ENCODE measurements at places on chromosomes 2 and 18.

- DNase-seq = no peak
These were observed 101.2 kb upstream of the FSHR start for GRCh38 chr2:49255409-49255971.

- DNase-seq = no peak
These were observed 36.9 kb downstream of the YWHAQ start for GRCh38 chr2:9593925-9594324.

GRCh38 chr2:28665041-28665704 lies 86.5 kb upstream of the PPP1CB start:
- DNase-seq = no peak

GRCh38 chr2:128538396-128538795 lies 219.7 kb upstream of the HS6ST1 start:
- DNase-seq = no peak

DNA sequence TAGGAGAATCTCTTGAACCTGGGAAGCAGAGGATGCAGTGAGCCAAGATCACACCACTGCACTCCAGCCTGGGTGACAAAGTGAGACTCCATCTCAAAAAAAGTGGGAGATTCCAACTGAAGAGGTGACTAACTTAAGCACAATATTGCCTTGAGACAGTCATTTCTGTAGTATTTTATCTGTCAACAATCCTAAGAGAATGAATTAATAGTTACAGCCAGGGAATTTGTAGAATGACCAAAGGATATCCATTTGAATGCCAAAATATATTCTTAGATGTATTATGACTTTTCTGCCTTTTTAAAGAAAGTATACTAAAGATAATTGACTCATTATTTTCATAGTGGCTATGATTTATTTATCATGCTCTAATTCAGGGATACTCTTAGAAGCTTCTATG lies 40.7 kb upstream of the CCDC150 start:
- DNase-seq = no peak

- peak; percentile 62 for DNase-seq
These were observed 995 bp upstream of the RTN4 start for GRCh38 chr2:55051026-55051866.

DNA sequence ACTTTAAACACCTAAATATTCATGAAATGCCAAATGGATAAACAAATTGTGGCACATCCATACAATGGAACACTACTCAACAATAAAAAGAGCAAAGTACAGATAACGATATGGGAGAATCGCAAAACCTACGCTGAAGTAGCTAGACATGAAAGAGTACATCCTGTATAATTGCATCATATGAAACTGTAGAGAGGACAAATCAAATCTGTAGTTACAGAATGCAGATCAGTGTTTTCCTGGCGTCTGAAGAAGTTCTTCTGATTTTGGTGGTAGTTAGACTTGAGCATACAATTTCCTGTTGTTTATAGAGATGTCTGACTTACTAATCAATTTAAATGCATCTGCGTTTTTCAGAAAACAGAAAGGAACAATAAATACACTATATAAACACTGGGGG lies 394.4 kb downstream of the SOCS6 start:
- no peak for DNase-seq

DNA sequence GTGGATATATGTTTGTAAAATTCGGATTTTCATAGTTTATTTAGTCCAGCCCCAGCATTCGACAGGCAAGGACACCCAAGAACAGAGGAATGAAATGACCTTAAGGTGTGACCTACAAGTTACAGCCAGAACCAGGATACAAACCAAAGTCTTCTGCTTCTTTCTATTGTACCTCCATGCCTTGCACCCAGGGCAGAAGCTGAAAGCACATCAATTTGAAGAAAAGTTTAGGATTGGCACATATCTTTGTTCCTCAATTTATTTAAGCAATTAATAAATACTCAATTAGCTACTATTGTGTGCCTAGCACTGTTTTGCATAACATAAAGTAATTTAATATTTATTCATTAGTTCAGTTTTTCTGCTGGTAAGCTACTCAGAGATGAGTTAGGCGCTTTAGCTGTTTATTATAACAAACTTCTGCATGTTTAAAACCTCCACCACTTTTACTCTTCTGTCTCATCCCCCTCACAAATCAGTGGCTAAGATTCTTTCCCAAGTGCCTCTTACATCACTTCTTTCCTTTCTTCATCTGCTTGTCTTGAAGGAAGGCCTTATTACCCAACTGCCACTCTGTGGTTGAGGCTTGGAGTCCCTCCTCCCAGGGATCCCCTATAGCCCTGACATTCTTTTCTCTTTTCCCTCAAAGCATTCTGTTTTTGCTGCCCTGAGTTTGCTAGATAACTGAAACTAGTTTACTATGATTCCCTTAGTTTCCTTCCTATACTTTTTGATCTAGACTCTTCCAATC lies 37.1 kb upstream of the DARS1 start:
- peak; percentile 98 for DNase-seq

DNA sequence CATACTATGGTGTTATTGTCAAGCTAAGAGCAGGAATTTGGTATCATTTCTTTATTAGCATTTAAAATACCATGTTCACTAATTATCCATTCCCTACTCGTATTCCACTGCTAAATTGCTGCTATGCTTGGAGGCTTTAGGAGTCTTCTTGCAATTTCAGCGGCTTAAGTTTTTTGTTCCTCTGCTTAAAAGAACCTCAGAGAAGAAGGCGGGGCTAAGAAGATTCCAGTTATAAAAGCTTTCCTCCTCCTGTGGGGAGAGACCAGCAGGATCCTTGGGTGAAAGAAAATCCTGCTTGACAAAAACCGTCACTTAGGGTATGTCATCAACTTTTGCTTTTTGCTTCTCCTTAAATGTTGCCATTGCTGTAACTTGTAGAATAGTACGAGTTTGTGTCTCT lies at the start of gene TRPM8:
Gene TRPM8, plus strand, starts transcription at position 258 of the 400 bp plus-strand sequence. CDS start 9,165 bp downstream, outside the sequence.
- DNase-seq = no peak

GRCh38 chr2:105373895-105374401 lies 24.9 kb downstream of the FHL2 start:
- DNase-seq = no peak

GRCh38 chr18:22348521-22349316 lies 69.0 kb downstream of the CTAGE1 start:
- no peak for DNase-seq

DNA sequence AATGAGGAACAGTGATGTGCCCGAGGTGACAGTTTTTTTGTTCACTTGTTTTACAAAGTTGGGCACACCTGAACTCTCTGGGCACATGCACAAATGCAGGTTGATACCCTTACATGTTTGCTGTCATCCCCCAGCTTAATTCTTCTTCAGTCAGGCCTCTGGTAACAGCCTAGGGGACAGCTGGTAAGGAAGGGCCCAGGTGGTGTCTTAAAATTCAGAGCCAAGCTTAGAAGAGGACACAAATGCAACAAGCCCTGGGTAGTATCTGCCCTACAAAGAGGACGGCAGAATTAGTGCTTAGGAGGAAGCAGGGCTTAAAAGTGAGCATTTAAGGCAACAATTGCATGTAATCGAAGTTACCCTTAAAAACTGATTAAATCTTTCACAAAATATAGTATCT lies 171.9 kb upstream of the ACAA2 start:
- no peak for DNase-seq

DNA sequence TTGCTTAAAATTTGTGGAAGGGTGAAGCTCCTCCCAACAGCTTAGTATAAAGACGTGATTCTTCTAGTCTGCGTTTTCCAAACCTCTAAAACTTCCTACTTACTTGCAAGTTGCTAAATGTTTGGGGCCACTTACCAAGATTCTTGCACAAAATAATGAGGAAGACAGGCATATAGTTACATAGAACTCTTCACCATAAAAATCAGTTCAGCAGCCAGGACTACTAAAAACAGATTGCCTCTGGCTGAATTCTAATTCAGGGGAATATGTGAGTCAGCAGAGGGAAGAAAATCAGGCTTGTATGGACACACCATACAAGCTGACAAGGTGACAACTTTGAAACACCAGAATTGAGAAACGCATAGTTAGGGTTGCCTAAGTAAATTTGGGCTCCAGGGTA lies 2.8 kb upstream of the PEX13 start:
- DNase-seq = no peak

DNA sequence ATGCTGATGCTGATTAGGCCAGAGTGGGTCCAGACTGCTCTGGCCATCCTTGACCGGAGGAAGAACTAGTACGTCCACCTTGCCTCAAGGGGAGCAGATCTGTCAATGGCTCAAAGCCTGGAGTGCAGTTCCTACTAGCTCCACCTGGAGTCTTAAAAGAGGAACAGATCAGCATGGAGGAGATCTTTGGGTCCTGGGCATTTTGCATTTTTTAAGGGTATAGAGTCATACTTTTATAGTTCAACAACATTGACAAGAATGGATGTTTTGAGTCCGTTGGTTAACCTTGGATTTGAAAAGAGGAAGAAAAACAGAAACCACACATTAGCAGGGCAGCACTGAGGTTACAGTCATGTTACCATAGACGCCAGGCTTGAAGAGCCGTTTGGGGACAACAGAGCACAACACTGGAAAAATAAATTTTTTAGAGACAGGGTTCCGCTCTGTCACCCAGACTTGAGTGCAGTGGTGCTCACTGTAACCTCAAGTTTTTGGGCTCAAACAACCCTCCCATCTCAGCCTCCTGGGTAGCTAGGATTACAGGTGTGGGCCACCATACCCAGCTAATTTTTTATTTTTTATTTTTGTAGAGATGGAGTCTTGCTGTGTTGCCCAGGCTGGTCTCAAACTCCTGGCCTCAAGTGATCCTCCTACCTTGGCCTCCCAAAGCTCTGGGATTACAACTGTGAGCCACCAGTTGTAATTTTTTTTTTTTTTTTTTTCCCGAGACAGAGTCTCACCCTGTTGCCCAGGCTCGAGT lies 78.5 kb downstream of the PRKCE start:
- DNase-seq = peak; percentile 100

- DNase-seq = no peak
These were observed 76.3 kb upstream of the GALNT3 start for GRCh38 chr2:165870346-165870745.
